ENCODE measurements at places on chromosomes 16 and 17. TPM values are rescaled to one million over a fixed set of nuclear protein-coding genes. Genes with fewer than 3 reads are reported as not detected.

- DNase-seq = no peak
These were observed 8.7 kb downstream of the PPM1E start for GRCh38 chr17:58764373-58764772.

The AKAP10 gene
- 35.5 TPM for total RNA-seq

- DNase-seq = no peak
These were observed 177.8 kb downstream of the PRKCA start for GRCh38 chr17:66480243-66480642.

GRCh38 chr16:56631832-56632155 is 665 bp upstream of the MT1M start:
- no peak for DNase-seq

GRCh38 chr17:17696882-17697633 is 15.8 kb downstream of the RAI1 start:
- no peak for DNase-seq

DNA sequence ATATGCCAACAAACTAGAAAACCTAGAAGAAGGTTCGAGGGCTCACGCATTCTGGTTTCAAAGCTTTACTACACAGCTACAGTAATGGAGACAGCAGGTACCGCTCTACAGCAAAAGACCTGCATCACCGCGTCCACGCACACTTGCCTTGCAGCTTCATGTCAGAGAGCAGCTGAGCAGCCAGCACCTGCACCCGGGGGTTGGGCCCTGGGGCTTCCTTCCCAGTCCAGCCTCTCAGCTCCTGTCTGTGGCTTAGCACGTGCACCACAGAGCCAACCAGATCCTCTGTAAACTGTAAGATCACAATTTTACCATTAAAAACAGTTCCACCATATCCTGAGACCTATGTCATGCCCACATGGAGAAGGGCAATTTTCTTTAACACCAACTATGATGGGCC is 15.3 kb downstream of the MEAK7 start:
- peak; percentile 41 for DNase-seq

The IL21R gene
- total RNA-seq = 0.56 TPM
